B cell (primary cell): ENCODE measurements at places on chromosomes 5 and 9. TPM values are rescaled to one million over a fixed set of nuclear protein-coding genes. Genes with fewer than 3 reads are reported as not detected.

DNA sequence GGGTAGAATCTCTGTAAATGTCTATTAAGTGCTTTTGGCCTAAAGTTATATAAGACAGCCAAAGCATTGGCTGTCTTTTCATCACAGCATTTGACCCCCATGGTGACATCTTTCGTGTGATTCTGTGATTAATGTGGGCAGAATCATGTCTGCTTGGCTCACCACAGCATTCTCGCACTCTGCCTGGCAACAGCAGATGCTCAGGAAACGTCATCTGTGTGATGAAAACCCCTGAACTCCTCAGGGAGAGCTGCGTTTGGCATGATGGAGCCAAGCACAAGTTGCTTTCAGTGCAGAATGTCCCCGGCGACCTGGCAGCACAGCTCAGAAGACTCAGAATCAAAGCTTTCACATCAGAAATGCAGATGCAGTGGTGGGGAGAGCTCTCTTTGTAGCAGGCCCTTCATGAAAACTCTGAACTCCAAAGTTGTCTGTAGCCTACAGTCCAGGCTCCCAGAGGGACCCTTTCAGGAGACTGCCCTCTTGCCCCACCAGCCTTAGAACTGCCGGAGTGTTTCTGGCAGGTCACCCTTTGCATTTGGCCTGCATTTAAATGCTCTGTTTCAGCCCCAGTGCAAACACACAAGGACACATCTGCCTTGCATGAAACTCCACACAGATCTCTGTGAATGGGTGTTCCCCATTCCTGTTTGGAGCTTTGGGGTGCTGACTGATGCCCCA lies 155.6 kb upstream of the PANK3 start:
- H3K36me3 ChIP-seq = no peaks in the 10 kb centered on the region
- DNase-seq = peak; percentile 18
- H3K4me3 ChIP-seq = no peak overlapping the region
- no peaks in the 10 kb centered on the region for H3K4me1 ChIP-seq
- H3K27ac ChIP-seq = no peak overlapping the region

GRCh38 chr5:35285435-35285834 lies 55.1 kb upstream of the PRLR start:
- H3K4me1 ChIP-seq = no peaks in the 10 kb centered on the region
- no peak overlapping the region for H3K27ac ChIP-seq

GRCh38 chr5:96611946-96612345 lies 50.2 kb upstream of the CAST start:
- H3K4me3 ChIP-seq = no peak overlapping the region
- H3K4me1 ChIP-seq = peaks cover 3% of the 10 kb centered on the region
- H3K27me3 ChIP-seq = peaks cover 4% of the 10 kb centered on the region
- no peak for DNase-seq

GRCh38 chr5:31091501-31091900 lies 102.0 kb upstream of the CDH6 start:
- H3K27ac ChIP-seq = no peak overlapping the region
- H3K4me1 ChIP-seq = no peaks in the 10 kb centered on the region
- no peak overlapping the region for H3K4me3 ChIP-seq
- DNase-seq = no peak
- no peaks in the 10 kb centered on the region for H3K36me3 ChIP-seq

- H3K4me1 ChIP-seq = peaks cover 31% of the 10 kb centered on the region
- DNase-seq = peak; percentile 78
- H3K27me3 ChIP-seq = no peaks in the 10 kb centered on the region
- H3K27ac ChIP-seq = peak overlapping the region; percentile 52
- no peak overlapping the region for H3K4me3 ChIP-seq
- no peaks in the 10 kb centered on the region for H3K36me3 ChIP-seq
These were observed 13.0 kb upstream of the SPINK4 start for GRCh38 chr9:33227008-33227398.

GRCh38 chr5:23507278-23507685 lies at the start of gene PRDM9:
Gene PRDM9 (plus strand): TSS chr5:23507609. CDS start chr5:23509034, 1,425 bp downstream.
- no peaks in the 10 kb centered on the region for H3K36me3 ChIP-seq
- H3K27me3 ChIP-seq = no peaks in the 10 kb centered on the region
- H3K4me1 ChIP-seq = no peaks in the 10 kb centered on the region
- peak; percentile 44 for DNase-seq
- H3K27ac ChIP-seq = no peak within 1 kb of the TSS

- no peaks in the 10 kb centered on the region for H3K27me3 ChIP-seq
- H3K4me3 ChIP-seq = no peak overlapping the region
- no peak for DNase-seq
- no peak overlapping the region for H3K27ac ChIP-seq
- H3K4me1 ChIP-seq = no peaks in the 10 kb centered on the region
These were observed 86.5 kb upstream of the ARRDC3 start for GRCh38 chr5:91469517-91470165.

DNA sequence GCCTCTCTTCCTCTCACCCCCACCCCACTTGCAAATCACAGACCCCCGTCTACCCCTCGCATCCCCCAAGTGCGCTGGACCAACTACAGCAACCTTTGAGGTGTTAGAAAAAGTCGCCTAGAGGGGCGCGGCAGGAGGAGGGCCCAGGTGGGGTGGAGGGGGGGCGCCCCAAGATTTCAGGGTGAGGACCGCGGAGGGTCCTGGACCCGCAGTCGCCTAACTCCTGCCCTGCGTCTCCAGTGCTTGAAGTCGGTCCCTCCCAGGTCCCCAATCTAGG lies 379 bp upstream of the EGFLAM start:
- H3K27ac ChIP-seq = no peak overlapping the region
- H3K27me3 ChIP-seq = no peaks in the 10 kb centered on the region
- no peaks in the 10 kb centered on the region for H3K4me1 ChIP-seq
- DNase-seq = no peak
- H3K36me3 ChIP-seq = no peaks in the 10 kb centered on the region
- H3K4me3 ChIP-seq = no peak overlapping the region

GRCh38 chr5:8598356-8598755 lies 729.4 kb downstream of the MTRR start:
- H3K36me3 ChIP-seq = no peaks in the 10 kb centered on the region
- H3K27ac ChIP-seq = no peak overlapping the region
- no peak overlapping the region for H3K4me3 ChIP-seq

DNA sequence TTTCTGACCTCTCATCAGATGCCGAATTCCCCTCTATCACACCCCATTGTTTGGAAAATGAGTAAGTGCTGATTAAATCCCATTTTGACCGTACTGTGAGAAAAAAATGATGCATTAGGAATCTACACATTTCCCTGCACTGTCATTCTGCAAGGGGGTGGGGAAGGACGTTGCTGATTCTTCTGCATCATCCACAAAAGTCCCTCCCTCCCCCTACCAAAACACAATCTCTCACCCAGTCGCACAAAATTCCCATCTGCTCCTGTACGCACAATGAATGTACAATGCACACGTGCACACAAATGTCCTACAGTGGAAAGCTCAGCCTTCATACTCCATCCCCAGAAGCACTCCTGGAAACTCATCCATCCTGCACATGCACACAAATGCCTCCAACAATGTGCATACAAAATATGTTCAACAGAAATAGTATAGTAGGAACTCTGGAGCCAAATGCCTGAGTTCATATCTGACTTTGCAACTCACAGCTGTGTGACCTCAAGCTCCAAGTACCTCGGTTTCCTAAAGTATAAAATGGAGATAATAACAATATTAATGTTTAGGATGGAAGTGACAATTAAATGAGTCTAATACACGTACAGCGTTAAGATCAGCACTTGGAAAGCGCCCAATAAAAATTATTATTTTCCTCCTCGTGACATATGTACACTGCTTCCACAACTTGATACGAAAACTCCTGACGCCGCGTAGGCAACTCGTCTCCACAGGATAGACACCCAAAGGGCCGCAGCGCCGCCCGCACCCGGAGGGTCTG lies 809 bp downstream of the TNIP1 start:
- peaks cover 4% of the 10 kb centered on the region for H3K36me3 ChIP-seq
- H3K27me3 ChIP-seq = no peaks in the 10 kb centered on the region
- peak overlapping the region; percentile 92 for H3K4me3 ChIP-seq
- peaks cover 77% of the 10 kb centered on the region for H3K4me1 ChIP-seq
- peak; percentile 25 for DNase-seq

The SLC34A3 gene
- total RNA-seq = not detected in 2 replicates

DNA sequence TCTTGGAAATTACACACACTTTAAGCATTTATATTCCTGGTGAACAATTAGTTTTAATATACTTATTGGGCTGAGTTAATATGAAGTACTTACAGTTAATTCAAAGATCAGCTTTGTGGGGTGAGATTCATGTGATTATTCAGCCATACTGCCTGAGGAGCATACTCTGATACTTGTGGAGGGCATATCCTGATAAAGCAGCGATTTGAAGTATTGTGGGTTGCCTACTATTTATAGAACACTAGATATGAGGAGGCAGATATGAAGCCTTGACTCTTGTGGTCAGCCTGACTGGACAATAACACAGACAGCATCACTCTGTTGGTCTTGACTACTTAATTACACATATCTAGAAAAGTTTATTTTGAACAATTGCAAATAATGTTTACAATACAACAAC lies 27.0 kb upstream of the AGGF1 start:
- H3K4me1 ChIP-seq = no peaks in the 10 kb centered on the region
- no peaks in the 10 kb centered on the region for H3K36me3 ChIP-seq
- H3K27me3 ChIP-seq = peaks cover 2% of the 10 kb centered on the region
- no peak overlapping the region for H3K4me3 ChIP-seq

- no peaks in the 10 kb centered on the region for H3K27me3 ChIP-seq
- no peaks in the 10 kb centered on the region for H3K4me1 ChIP-seq
- no peak overlapping the region for H3K27ac ChIP-seq
- no peak for DNase-seq
- no peak overlapping the region for H3K4me3 ChIP-seq
These were observed 1.8 kb downstream of the TIFAB start for GRCh38 chr5:135450336-135450735.

The ATP10B gene
- total RNA-seq = not detected in 2 replicates

DNA sequence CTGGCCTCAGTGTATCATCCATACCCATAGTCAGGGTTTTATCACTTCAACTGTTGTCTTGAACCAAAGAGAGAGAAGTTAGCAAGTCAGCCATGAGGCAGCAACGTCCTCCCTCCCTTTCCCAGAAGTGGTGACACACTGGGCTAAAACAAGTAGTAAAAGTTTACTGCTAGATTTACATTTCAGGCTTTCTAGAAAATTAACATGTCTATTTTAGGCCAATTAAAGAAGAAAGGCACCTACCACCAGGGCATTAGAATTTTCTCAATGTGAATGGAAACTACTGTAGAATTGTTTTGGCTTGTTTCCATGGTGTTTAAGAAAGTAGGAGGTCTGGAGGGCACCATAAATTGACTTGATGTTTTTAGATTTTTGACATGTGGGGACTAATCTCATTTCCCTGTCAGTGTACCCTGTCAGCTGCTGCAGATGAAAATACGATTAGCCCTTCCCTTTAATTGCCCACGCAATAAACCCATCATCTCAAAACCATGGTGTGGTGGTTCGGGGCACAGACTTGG lies 121.8 kb upstream of the ELL2 start:
- no peaks in the 10 kb centered on the region for H3K36me3 ChIP-seq
- no peak overlapping the region for H3K27ac ChIP-seq
- no peak overlapping the region for H3K4me3 ChIP-seq
- H3K4me1 ChIP-seq = no peaks in the 10 kb centered on the region
- no peak for DNase-seq

The ENHO gene
- total RNA-seq = not detected in 2 replicates

The ISL1 gene
- not detected in 2 replicates for total RNA-seq

The CDH6 gene
- total RNA-seq = not detected in 2 replicates

DNA sequence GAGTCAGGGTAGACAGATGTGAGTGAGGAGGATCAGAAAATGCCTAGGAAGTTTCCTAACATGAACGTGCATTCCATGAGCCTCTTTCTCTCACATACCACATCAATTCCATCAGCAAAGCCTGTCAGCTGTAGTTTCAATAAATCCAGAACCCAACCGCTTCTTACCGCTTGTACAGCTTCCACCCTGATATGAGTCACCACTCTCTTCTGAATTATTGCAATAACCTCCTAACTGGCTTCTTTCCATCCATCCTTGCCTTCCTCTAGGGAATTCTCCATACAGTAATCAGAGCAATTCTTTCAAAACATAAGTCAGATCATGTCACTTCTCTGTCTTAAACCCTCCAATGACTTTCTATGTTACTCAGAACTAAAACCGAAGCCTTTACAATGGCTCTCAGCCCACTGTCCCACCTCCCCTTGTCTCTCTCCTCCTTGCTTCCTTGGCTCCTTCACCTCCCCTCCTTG lies 8.1 kb upstream of the RAD23B start:
- H3K27me3 ChIP-seq = no peaks in the 10 kb centered on the region
- H3K36me3 ChIP-seq = no peaks in the 10 kb centered on the region
- H3K27ac ChIP-seq = no peak overlapping the region
- H3K4me3 ChIP-seq = no peak overlapping the region

DNA sequence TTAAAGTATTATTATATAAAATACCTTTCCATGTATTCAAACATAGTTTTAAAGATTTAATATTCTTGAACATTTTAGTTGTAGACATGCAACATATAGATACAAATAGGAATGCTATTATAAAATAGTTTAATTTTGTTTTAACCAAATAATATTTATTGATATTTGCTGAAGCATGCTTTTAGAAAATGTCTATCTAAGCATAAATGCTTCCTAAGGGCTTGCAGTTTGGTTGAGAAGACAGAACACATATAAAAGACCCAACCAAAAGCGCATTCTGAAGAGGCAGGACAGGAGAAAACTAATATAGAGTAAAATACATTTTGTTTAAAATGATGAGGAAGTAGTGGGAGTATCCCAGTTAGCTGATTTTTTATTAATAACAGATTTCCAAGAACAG lies 181.5 kb upstream of the ISL1 start:
- H3K27me3 ChIP-seq = no peaks in the 10 kb centered on the region
- no peak overlapping the region for H3K27ac ChIP-seq
- no peaks in the 10 kb centered on the region for H3K36me3 ChIP-seq
- DNase-seq = no peak
- no peaks in the 10 kb centered on the region for H3K4me1 ChIP-seq

- H3K4me1 ChIP-seq = no peaks in the 10 kb centered on the region
- H3K4me3 ChIP-seq = no peak overlapping the region
- no peak for DNase-seq
- no peaks in the 10 kb centered on the region for H3K27me3 ChIP-seq
- no peak overlapping the region for H3K27ac ChIP-seq
These were observed 229.5 kb downstream of the PAPPA start for GRCh38 chr9:116383133-116383532.

- H3K36me3 ChIP-seq = no peaks in the 10 kb centered on the region
- H3K27ac ChIP-seq = no peak overlapping the region
- no peak overlapping the region for H3K4me3 ChIP-seq
- H3K27me3 ChIP-seq = no peaks in the 10 kb centered on the region
- no peak for DNase-seq
These were observed 52.1 kb downstream of the NSG2 start for GRCh38 chr5:174097486-174098185.

GRCh38 chr9:36820392-36820861 lies 213.6 kb downstream of the PAX5 start:
- no peaks in the 10 kb centered on the region for H3K4me1 ChIP-seq
- peaks cover 18% of the 10 kb centered on the region for H3K27me3 ChIP-seq
- no peak for DNase-seq

The ZNF366 gene
- not detected in 2 replicates for total RNA-seq

The WWC1 gene
- total RNA-seq = 2.0 and 2.9 TPM in 2 replicates
